ENCODE measurements at places on chromosomes 1 and 21. TPM values are rescaled to one million over a fixed set of nuclear protein-coding genes. Genes with fewer than 3 reads are reported as not detected.

Gene OR14K1
- total RNA-seq: not detected

Gene THAP3
- total RNA-seq: 22.3 TPM

Gene LCE3E
- not detected for total RNA-seq

Gene OR2T12
- total RNA-seq: not detected

DNA sequence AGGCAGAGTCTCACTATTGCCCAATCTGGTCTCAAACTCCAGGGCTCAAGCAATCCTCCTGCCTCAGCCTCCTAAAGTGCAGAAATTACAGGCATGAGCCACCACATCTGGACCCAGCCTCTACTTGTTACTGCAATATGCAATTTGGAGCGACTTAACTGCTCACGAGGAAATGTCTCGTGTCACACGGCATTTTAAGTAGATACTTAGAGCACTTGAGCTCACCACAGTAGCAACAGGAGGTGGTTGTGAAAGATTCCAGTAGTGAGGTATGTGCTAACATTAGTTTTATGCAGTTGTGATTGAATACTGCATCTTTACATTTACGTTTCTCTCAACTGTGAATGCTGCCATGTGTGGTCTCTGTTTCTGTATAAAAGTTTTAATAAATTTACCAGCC is 5.8 kb upstream of the NDUFV3 start:
- H3K27me3 ChIP-seq: no peaks in the 10 kb centered on the region
- no peak for DNase-seq
- H3K4me1 ChIP-seq: no peaks in the 10 kb centered on the region
- no peak overlapping the region for H3K4me3 ChIP-seq

DNA sequence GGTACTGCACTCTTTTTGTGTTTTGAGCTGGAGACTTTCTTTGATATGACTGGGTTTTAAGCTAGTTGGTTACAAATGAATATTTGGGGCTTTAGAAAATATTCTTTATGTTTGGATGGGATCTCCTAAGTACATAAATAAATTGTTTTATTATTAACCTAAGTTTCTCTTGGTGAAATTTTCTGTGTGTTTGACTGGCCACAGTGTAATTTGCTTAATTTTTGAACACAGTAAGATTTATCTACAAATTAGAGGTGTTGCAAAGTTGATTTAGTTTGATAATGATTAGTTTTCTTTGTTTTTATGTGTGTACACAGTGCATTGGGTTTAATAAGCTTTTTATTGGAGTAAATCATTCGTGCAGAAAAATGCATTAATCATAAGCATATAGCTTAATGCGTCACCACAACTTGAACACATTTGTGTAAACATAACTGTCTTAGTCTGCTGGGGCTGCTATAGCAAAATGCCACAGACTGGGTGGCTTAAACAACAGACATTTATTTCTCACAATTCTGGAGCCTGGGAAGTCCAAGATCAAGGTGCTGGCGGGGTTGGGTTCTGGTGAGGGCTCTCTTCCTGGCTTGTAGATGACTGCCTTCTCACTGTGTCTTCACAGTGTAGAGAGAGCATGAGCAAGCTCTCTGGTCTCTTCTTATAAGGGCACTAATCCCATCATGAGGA is 17.4 kb upstream of the SLC6A9 start:
- DNase-seq: no peak
- peaks cover 5% of the 10 kb centered on the region for H3K4me1 ChIP-seq
- H3K27ac ChIP-seq: peak overlapping the region; percentile 81
- H3K4me3 ChIP-seq: no peak overlapping the region
- H3K36me3 ChIP-seq: no peaks in the 10 kb centered on the region
- H3K27me3 ChIP-seq: no peaks in the 10 kb centered on the region

- H3K36me3 ChIP-seq: no peaks in the 10 kb centered on the region
- no peak overlapping the region for H3K4me3 ChIP-seq
- no peaks in the 10 kb centered on the region for H3K4me1 ChIP-seq
- DNase-seq: no peak
Measured at GRCh38 chr1:198201956-198202784, 45.4 kb downstream of the NEK7 start.
